ENCODE measurements at places on chromosomes 2 and 18.

GRCh38 chr2:105324732-105325131 is 4.8 kb downstream of the TGFBRAP1 start:
- DNase-seq = no peak

- DNase-seq = no peak
Measured at GRCh38 chr18:27226556-27227075, 41.5 kb upstream of the CHST9 start.

GRCh38 chr2:173567493-173567892 is 212.8 kb downstream of the CDCA7 start:
- DNase-seq = no peak

DNA sequence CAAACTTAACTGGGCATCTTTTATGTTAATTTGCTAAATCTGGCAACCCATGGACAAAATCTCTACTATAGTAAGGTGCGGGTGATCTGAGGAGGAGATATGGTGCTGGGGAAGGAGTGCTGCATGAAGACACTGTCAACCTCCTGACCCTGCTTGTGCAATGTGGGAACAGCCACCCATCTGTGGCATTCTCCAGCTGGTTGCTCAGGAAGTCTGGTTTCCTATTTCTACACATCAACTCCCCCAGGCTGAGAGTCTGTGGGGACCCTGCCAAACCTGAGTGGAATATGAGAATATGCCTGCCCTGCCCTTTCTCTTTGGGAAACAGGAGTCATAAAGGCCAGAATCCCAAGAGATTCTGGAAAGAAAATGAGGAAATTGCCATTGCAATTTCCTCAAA is 60.1 kb upstream of the PAX3 start:
- DNase-seq = no peak

GRCh38 chr18:74540652-74541421 is 6.5 kb downstream of the CNDP1 start:
- DNase-seq = no peak

DNA sequence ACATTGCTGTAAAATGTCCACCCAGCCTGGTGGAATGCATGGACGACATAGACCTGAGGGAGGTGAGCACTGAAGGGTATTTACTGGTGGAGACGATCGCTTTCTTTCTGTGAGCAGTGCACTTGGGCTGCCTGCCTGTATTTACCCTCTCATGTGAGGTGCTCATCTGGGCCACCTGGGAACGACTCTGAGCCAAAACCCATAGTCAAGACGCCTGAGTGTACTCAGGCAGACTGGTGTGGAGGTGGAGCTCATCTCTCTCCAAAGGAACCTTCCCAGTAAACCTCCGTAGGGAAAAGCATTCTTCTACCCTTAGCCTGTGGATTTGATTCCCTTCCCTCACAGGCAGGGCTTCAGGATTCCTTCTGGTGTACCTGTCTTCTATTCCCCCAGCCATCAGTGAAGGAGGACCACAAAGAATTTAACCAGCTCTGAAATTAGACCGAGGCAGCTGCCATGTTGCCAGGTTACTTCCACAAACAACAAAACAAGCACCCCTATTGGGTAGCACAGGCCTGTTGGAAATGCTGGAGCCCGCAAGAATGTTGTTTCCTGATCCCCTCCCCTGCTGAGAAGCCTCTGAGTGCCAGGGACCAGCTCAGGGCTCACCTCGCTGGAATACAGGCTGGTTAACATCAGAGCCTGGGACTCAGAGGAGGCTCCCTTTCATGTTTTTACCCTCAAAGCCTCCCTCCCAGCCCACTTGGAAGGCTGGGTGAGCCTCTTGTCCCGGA is 47.5 kb upstream of the TXNDC2 start:
- no peak for DNase-seq
